Stimulated activated CD8-positive, alpha-beta memory T cell treated with anti-CD3 and anti-CD28 coated beads, Interleukin-2, amount 100 ng/mL, for 1 hour (primary cell): ENCODE measurements at places on chromosomes 3 and 15.

- no peak for DNase-seq
Observed at GRCh38 chr3:73547427-73548248, 77.1 kb downstream of the PDZRN3 start.

DNA sequence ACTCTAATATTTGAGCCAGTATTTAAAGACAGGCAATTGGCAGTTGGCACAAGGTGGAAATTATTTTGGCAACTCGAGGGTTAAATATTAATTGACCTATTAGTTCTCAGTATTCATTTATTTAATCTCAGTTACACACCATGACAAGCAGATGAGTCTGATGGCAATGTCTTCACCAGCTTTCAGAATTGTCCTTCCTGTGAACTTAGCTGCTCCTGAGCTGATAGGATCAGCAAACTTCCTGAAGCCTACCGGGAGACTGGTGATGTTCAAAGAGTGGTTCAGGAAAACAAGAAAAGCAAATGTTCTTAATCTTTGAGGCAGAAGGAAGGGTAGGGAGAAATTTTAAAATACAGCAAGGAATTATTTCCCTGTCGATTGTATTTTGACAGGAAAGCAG, 522.2 kb downstream of the SOX2 start:
- DNase-seq = no peak

GRCh38 chr15:61084944-61085367, 144.1 kb downstream of the RORA start:
- DNase-seq = no peak

DNA sequence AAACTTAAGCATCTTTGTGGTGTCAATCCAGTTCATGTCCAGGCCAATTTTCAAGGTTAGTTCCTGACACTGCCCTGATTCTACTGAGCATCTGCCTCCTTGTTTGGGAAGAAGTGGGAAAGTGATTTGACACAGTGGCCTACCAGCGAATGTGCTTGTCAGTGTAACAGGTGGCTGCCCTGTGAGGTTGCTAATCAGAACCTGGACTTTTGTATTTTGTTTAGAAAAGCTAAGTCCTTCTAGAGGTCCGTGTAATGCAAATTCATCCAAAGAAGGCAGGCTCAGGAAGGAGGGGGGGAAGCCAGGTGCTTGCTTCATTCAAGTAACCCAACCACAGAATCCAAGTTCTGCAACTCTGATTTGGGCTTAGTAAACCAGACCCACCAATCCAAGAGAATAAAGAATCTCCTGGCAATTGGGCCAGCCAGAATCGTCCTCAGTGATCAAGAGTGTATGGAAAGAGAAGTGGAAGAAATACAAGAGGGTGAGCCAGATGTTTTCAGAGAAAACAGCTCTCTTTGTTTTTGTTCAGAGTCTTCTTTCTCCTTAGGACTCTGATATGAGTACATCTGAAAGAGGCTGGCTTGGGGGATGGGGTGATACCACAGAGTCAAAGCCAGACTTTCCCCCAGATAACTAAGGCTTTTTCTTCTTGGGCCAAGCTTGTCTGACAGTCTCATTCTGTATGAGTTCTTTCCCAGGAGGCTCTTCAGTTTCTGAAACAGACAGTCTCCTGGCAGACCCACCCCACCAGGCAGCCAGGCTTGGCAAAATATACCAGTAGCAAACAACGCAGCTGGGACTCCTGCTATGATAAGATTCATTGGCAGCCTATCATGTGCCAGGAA, 508.9 kb upstream of the TBL1XR1 start:
- no peak for DNase-seq

GRCh38 chr3:7565574-7565973, 704.7 kb downstream of the GRM7 start:
- DNase-seq = no peak

GRCh38 chr3:23085261-23085660, 117.9 kb upstream of the UBE2E2 start:
- DNase-seq = no peak

DNA sequence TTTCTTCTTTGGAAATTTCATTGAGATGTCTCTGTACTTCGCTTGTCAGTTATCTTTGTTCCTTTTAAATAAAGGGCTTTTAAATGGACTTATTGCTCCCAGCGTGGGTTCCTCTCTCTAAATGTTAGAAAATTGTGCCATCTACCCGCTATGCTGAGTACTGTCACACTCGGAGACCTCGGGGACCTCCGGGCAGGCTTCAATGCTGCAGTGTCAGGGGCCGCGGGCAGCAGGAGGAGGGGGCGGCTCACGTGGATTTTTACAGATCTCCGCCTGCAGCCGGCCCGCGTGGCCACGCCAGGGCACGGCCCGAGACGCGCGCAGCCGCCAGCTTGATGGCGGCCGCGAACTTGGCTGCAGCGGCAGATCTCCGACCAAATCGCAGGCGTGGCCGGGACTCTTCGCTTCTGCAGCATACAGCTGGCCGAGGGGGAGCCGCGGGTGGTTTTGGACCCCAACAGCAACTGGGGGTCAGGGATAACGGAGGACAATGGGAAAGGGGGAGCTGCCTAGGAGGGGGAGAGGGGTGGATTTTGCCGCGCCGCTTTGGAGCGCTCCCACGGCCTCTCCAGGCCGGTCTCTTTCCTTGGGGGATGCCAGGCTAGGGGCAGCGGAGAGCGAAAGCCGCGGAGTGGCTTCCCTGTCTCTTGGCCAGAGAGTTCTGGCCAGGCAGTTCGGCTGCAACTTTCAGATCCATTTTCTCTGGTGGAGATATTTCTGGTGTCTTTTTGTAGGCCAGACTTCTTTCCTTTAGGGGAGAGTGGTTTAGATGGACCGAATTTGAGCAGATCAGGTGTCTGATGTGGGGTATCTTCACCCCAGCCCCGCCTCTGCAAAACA, 15.3 kb downstream of the NR2F2 start:
- no peak for DNase-seq

- DNase-seq = no peak
Observed at GRCh38 chr15:52257734-52258062, 37.9 kb downstream of the MYO5C start.

DNA sequence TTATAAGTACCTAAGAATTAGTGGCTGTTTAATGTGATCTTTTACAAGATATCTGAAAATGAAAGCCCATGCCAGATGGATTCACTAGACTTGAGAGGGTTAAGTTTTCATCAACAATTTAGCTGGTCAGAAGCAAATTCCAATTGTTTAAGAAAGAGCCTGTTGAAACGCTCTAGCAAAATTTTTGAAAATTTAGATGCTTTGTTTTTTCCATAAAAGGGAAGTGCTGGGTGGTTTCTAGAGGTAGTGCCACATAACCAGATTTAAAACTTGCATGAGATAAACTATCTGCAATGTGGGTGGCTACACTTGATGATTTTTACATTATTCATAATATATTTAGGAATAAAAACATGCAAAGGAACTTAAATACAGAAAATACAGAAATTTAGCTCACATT, 48.5 kb upstream of the SKIL start:
- DNase-seq = no peak

GRCh38 chr3:50563867-50564266, 3.7 kb downstream of the C3orf18 start:
- no peak for DNase-seq

GRCh38 chr3:157111518-157111917, 48.4 kb downstream of the CCNL1 start:
- no peak for DNase-seq

DNA sequence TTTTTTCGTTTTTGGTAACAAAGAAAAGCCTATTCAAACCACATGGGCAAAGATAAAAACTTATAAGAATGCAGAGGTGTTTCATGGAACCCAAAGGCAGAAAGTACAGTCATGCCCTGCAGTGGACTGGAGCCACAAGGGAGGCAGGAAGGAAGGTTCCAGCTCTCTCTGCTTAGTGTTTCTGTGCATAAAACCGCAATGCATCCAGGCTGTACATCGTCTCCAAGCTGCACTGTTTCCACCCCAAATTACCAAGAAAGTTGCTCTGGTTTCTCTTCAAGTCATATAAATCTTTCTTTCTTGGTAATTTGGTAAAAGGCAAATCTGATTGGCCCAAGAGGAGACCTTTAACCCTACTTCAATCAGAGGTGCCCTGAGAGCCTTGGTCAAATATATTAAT, 15.8 kb downstream of the TRAT1 start:
- no peak for DNase-seq

GRCh38 chr15:89576417-89576773, 1.1 kb downstream of the TICRR start:
- no peak for DNase-seq

DNA sequence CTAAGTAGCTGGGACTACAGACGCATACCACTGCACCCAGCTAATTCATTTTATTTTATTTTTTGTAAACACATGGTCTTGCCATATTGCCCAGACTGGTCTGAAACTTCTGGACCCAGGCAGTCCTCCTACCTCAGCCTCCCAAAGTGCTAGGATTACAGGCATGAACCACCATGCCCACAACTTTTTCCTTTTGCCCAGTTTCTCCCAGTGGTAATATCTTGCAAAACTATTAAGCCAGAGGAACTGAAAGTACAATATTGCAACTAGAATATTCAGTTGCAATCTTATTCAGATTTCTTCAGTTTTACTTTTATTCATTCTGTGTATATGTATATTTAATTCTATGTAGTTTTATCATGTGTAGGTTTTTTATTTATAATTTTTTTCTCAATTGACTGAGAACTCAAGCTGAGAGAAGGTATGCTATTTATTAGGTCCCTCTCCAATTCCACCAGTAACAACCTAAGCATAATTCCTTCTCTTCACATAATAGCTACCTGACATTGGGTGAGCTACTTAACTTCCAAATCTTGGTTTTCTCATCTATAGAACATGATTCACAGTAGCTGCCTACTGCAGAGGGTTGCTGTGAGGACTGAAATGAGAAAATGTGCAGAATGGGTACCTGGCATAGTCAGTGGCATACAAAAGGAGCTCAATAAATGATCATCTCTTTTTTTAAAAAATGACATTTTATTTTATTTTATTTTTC, 30.8 kb downstream of the KLHL18 start:
- no peak for DNase-seq

- no peak for DNase-seq
Observed at GRCh38 chr15:58154769-58155168, 16.6 kb downstream of the AQP9 start.

GRCh38 chr15:38685686-38686339, 121.2 kb upstream of the RASGRP1 start:
- DNase-seq = no peak

DNA sequence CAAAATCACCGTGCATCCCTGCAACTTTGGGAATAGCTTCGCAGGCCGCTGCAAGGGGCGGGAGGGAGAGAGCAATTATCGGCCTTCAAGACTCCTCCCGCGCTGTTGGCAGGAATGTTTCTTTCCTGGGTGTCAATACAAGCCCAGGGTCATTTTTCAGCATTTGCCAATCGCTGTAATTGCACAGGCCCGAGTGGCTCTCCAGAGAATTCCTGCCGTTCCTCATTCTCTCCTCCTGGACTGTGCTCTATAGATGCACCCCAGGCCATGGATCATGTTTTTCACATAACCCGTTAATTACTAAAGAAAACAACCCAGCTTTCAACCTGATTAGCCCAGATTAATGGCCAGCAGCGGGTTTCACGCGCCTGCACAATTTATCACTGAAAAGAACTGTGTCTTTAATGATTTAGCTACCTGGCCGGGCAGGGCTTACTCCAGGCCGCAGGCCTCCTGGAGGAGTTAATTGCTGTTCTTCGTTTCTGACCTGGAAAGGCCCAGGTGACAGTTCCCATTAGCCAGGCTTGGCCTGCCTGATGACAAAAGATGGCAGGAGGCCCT, 144.3 kb downstream of the OPA1 start:
- DNase-seq = no peak

DNA sequence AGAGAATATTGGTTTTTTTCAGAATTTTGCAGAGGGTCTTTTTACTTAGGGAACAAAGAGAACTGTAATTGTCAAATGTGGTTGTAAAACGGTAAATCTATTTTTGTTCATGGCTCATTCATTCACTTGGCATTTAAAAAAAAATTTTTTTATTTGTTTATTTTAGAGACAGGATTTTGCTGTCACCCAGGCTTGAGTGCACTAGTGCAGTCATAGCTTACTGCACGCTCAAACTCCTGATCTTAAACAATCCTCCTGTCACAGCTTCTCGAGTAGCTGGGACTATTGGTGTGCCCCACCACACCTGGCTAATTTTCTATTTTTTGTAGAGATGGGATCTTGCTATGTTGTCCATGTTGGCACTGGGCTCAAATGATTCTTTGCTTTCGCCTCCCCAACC, 301.8 kb downstream of the LPP start:
- DNase-seq = no peak

DNA sequence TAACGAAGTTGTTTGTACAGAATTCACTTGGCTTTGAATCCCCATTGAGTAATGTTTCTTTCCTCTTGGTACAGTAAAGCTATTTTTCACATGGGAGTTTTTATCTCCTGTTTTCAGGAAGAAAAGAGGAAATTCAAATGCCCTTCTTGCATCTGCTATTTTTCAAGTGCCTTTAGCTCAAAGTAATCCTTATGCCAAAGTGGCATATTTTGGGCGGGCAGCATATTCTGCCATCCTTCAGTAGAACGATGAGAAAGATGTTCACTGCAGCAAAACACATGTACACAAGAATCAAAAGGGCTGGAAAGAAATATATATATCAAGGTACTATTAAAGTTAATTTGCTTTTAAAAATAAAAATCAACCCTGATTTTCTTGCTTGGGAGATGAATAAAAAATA, 5.3 kb upstream of the NSMCE3 start:
- no peak for DNase-seq

DNA sequence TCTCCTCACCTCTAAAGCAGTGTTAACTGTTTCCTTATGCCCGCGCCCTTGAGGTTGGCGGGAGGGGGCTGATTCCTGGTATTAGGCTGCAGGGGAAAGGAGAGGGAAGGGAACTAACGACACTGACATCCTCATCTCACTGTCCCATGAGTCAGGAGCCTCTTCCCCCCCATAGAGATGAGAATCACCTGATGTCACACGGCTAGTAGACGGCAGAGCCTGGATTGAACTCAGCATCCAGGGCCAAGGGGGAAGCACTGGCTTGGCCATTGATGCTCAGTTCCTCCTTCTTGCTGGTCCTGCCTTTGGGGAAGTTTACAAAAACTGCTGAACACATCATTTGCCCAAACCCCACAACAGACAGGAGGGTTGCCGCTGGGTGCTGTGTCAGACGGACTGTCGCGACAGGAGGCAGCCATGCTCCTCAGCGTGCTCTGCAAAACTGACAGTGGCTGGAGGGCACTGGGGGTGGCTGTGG, 38.5 kb downstream of the IDH2 start:
- DNase-seq = no peak

GRCh38 chr3:133455281-133455680, 55.4 kb downstream of the BFSP2 start:
- no peak for DNase-seq

- peak; percentile 45 for DNase-seq
Observed at GRCh38 chr3:43389388-43390254, 103.3 kb downstream of the SNRK start.

GRCh38 chr3:2579206-2579605, 480.5 kb downstream of the CNTN4 start:
- DNase-seq = no peak

GRCh38 chr15:96335411-96336024, 5.0 kb downstream of the NR2F2 start:
- no peak for DNase-seq

DNA sequence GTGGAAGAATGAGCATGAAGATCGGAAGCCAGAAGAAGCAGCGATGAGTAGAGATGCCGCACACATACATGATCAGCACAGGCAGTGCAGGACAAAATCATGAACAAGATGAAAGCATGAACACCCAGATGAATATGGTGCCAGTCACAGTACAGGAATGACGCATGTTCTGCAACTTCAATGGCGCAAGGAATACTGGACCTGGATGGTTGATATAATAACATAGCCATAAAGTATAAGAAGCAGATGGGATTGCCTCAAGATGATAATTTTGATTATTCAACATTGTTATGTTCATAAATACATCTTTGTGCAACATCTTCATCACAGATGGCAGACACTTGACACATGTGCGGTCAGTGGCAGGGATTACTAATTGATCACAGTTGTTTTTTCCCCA, 59.7 kb upstream of the SLCO3A1 start:
- no peak for DNase-seq
